ENCODE measurements at places on chromosomes 12 and 14. TPM values are rescaled to one million over a fixed set of nuclear protein-coding genes. Genes with fewer than 3 reads are reported as not detected.

CCDC38 gene
- not detected for total RNA-seq

SLC17A8 gene
- not detected for total RNA-seq

KRT78 gene
- total RNA-seq, result 114 TPM

PTPN21 gene
- total RNA-seq, result 76.9 TPM

SSTR1 gene
- total RNA-seq, result 1.2 TPM

CLEC14A gene
- total RNA-seq, result 25.8 TPM

DNA sequence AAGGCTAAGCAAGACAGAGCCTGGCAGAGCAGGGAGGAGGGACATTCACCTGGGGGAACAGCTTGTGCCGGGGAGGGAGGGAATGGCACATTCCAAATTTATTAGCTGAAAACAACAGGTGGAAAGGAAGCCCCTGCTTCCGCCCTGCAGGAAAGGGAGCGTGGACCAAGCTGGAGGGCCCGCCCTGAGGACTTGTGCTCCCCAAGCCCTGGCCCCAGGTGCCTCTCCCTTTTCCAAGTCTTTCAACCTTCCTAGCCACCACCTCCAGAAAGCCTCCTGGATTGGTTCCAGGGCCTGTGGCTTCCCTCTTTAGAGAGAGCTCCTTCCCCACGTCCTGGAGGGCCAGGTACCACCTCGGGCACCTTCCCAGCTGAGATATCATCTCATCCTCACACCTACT, 2.7 kb downstream of the DEGS2 start:
- no peak for DNase-seq

- DNase-seq, result no peak
These were observed 263.2 kb downstream of the TRHDE start for GRCh38 chr12:72535212-72535990.

- DNase-seq, result no peak
These were observed 10.0 kb upstream of the PKP2 start for GRCh38 chr12:32906399-32907165.

Data from lower leg skin (tissue), 4 donors.